ENCODE measurements at places on chromosomes 3 and 15.
A peak's percentile ranks its signal among the peaks of the same experiment; 100 is the strongest.

- DNase-seq = no peak
These were observed 4.8 kb upstream of the RBP2 start for GRCh38 chr3:139481116-139481515.

DNA sequence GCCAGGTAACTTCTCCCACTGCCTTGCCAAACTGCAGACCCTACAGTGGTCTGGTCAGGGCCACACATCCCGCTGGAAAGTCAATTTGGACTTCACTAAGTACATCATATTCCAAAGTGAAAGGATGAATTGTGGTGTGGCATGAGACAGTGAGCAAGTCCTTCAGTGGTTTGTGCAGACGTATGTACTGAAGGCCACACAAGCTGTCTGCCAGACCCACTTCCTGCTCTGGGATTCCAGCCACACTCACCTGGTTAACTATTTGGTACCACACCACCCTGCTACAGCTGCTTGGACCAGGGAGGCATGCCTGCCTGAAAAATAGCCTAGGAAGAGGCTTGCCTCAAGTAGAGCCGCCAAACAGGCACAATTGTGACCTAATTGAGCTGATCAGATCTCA, 94.1 kb upstream of the STRIT1 start:
- DNase-seq = no peak

- peak; percentile 52 for DNase-seq
These were observed 41.4 kb downstream of the NFKBIZ start for GRCh38 chr3:101890716-101891115.

GRCh38 chr3:89580859-89581258, 473.4 kb downstream of the EPHA3 start:
- no peak for DNase-seq

- DNase-seq = no peak
These were observed 123.9 kb upstream of the CADPS start for GRCh38 chr3:62999158-62999557.

DNA sequence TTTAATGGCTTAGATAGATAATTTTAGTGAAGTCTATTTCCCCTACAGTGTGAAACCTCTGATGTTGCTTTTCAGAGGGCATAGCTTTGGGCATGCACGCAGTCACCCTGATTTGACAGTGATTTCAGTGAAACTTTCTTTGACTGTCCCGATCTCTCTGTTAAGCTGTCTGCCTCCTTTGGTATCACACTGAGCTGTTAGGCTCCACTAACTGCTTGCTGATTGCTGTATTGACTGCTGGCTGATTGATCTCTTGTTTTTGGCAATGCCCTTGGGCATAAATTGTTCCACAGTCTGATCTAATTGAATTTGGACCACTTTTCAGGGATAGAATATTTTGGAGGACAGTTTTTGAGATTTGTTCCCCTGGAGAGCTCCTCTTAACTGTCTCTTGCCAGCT, 68.5 kb upstream of the CCDC54 start:
- no peak for DNase-seq

DNA sequence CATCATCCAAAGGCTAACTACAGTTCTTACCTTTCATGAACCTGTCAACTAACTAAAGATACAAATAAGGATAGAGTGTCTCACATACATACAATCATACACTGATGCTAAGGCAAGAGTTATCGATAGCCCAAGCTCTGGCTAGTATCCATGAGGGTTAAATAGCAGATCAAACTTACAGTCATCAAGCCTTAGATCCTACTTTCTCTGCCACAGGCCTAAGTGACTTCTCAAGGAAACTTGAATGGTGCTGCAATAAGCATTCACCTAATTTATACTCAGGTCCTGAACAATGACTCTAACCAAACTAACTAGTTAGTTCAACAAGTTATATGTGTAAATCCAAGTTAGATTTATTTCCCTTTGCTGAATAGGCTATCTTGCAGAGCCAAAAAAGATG, 51.0 kb downstream of the ALDH1A2 start:
- no peak for DNase-seq

GRCh38 chr3:195224156-195224979, 46.6 kb downstream of the XXYLT1 start:
- peak; percentile 72 for DNase-seq
